ELR (cell line): ENCODE measurements at places on chromosomes 6 and 20.

- DNase-seq: no peak
Observed at GRCh38 chr6:165178056-165178455, 131.3 kb downstream of the C6orf118 start.

DNA sequence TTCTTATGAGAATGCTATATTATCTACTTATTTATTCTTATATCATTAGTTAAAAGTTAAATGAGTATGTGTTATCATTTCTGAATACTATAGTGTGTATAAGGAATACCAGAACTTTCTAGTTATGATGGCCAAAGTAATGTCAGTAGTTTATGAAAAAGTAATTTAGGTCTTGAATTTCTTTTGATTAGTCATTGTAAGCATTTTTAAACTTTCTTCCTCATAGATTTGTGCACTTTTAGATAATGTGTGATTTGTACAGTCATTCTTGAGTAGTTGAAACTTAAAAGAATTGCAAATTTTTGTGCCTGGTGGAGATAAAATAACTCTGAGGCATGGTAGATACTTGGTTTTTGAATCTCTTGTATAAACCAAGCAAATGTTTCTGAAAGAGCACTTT is 311.3 kb downstream of the CDKAL1 start:
- DNase-seq: no peak

DNA sequence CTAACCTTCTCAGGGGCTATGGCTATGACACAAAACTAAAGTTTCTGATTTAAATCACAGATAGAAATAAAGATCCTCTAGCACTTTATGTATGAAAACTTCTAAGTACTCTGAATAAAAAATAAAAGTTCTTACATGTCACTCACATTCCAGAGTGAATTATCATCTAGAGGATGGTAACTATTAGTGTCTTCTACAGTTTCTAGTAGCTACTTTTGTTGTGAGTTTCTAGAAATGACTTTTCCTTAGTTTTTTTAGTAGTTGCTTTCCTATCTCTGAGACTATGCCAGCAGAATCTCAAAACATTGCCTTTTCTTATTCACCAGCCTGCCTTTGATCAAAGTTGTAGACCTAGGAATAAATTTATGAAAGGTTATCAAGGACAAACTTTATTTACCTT is 10.1 kb downstream of the ZNF318 start:
- DNase-seq: no peak

DNA sequence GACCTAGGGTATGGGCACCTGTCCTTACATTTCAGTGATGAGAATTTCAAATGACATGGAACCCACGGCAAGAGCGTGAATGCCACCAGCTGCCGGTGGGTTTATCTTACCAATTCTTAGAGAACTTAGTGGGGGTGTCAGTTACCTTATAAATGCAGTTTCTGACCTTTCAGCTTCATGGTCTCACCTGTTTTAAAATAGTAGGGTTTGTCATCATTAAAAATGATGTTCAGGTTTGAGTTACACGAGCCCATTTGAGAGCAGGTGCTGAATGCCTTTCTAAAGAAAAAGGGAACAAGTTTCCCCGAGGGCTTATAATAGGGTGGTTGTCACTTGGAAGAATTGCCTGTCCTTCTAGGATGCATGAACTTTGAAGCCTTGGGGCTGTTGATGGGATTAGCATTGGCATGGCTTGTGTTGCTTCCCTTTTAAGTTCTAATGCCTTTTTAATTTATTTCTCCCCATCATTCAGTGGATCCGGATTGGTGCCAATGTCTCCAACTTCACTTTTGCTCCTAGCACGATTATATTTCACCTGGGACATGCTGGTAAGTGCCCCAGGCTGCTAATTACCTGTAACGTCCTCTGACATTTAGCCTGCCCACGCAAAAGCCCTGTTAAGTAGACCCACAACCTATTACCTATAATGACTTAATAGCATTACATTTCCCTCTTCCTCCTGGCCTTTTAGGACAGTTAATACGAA is 27.9 kb downstream of the GHRH start:
- no peak for DNase-seq

DNA sequence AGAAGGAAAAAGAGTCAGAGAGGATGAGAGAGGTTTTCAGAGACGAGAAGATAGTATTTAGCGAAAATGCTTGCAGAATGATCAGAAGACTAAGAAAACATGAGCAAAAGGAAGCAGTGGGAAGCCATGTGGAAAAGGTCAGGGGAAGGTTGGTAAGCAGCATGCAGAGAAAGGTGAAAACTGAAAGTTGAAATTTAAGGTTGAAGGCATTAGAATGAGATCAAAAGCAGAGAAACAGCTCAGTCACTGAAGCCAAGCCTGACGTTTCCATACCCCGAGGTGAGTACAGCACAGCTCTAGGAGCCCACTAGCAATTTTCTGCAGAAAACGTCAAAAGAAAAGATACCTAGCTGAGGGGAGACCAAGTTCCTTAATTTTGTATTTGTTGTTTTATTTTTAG is 19.1 kb upstream of the TFB1M start:
- no peak for DNase-seq

- no peak for DNase-seq
Observed at GRCh38 chr6:153125032-153125431, 6.0 kb downstream of the RGS17 start.

DNA sequence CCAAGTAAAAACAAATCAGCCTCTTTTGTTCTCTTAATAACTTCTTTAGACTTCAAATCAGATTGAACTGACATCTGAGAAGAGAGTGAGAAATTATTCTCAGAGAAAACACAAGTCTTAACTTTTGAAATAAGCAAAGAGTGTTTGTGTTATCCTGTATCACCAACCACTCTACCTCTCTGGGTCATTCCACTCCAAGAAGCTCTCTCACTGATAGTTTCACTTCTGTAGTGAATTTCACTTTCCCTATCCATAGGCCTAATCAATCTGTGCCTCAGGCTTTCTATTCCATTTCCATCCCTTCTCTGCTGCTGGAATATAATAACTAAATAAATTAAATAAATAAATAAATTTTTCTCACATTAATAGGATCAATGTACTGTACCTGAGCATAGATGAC is 235.0 kb downstream of the HTR1B start:
- DNase-seq: no peak

- no peak for DNase-seq
Observed at GRCh38 chr20:42130810-42131596, 512.8 kb upstream of the CHD6 start.

DNA sequence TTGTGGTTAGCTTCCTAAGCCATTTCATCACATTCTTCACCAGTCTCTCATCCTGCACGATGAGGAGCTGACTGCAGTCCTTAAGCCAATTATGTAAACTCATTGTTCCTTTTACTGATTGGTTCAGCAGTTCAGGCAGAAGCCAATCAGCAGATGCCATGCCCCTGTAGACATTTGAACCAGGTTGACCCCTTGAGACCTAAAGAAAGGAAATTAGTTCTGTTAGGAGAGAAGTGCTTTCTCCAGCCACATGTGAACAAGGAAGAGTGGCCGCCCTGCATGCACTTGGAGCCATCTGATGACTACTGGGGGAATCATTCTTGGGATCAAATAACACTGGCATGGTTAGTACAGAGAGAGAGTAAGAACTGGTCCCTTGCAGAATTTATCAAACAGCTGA is 535.2 kb upstream of the ID4 start:
- peak; percentile 66 for DNase-seq

DNA sequence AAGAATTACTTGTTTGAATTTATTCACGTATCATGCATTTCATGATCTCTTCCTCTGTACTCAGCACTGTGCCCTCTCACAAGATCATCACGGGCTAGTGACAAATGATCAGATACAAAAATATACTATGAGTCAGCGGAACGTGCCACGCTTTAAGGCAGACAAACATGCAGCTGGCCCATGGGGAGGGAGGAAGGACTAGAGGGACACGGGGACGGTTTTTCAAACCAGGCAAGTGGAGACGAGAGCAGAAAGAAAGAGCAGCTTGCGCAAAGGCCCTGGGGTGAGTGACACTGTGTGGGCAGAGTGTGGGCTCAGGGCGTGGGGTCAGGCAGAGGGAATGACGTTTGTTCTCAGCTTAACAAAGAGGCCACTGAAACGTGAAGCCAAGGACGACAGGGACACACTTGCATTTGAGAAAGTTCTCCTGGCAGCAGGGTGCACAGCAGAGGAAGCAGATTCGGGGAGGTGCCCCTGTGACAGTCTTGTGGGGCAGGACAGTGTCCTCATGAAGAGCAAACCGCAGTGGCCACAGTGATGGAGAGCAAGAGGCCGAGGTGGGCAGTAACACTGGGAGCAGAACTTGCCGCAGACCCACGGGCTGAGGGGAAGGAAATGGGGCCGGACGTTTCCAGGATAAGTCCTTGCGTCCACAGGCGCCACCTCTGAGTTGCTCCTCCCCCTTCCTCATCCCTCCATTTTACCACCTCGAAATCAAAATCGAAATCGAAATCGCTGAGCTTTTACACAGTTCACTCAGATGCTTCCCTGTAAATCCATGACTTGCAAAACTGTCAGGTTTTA is 6.9 kb upstream of the RPS6KA2 start:
- peak; percentile 7 for DNase-seq

DNA sequence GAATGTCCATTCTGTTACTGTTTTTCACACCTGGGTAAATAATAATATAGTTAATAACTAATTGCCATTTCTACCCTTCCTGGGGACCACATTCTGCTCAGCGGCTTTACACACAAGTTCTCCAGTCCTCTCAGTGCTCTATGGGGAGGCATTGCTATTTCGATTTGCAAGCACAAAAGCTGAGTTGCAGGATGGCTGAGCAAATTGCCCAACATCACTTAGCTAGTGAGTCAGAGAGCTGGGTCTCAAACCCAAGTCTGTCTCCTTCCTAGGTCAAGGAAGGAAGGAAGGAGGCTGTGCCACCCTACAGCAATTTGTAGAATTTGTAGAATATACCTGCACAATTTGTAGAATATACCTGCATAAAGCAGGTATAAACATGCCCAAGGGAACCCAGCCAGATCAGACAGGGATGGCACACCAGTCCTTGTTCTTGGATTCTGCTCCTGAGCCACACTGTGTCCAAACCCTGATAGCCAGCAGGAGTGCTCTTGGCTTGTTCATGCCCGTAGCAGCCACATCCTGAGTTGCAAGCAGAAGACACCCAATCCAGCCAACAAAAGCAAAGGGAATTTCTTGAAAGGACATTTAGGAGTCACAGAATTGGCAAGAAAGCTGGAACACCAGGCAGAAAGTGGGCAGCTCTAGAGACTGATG is 56.9 kb downstream of the LY86 start:
- no peak for DNase-seq

GRCh38 chr20:53530440-53530839 is 63.2 kb downstream of the ZNF217 start:
- no peak for DNase-seq
